ENCODE measurements at places on chromosomes 3 and 15. TPM values are rescaled to one million over a fixed set of nuclear protein-coding genes. Genes with fewer than 3 reads are reported as not detected.

DNA sequence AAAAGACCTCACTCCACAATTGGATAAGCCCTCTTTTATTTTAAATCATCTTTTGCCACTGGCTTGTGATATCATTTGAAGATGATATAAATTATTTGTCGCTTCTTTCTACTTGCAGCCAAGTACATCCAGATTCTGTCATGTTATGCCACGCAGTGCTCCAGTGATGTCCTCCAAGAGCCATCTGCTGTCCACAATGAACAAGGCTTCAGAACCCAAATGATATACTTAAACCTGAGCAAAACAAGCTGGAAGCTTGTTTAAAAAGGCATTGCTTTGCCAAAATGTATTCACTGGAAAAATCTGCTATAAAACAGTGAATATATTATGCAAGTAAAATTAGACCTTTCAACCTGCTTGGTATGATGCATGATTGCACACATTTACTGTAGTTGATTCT, 58.8 kb upstream of the ARL6 start:
- H3K27ac ChIP-seq, result no peak overlapping the region
- H3K27me3 ChIP-seq, result no peaks in the 10 kb centered on the region
- H3K4me1 ChIP-seq, result no peaks in the 10 kb centered on the region

- H3K4me3 ChIP-seq, result no peak overlapping the region
- no peaks in the 10 kb centered on the region for H3K4me1 ChIP-seq
- no peak overlapping the region for H3K27ac ChIP-seq
- H3K27me3 ChIP-seq, result no peaks in the 10 kb centered on the region
These were observed 12.2 kb upstream of the XYLB start for GRCh38 chr3:38334142-38335055.

DNA sequence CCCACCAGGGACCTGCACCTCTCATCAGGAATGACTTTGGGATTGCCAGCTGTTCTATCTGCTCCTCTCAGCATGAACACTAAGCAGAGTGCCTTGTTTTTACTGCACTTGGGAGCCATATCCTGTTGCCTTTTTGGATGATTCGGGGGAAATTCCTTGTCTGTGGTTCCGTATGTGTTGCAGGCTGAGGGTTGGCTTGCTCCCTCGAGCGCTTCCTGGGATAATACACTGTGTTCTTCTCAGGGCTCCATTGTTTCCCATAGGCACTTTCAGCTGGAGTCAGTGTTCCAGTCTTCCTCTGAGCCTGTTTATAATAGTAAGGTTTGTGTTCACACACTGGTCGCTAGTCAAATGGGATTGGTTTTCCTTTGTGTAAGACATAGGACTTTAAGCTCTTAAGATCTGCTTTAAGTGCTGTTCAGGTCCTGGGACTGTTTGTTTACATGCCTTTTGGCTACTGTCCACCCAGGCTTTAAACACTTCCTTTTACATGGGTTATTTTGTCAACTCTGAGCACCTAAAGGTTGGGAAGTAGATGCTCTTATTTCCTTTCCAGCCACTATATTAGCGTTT, 23.4 kb downstream of the BOC start:
- no peak overlapping the region for H3K27ac ChIP-seq
- no peaks in the 10 kb centered on the region for H3K36me3 ChIP-seq
- no peaks in the 10 kb centered on the region for H3K4me1 ChIP-seq
- H3K27me3 ChIP-seq, result no peaks in the 10 kb centered on the region
- DNase-seq, result no peak
- H3K4me3 ChIP-seq, result no peak overlapping the region

DNA sequence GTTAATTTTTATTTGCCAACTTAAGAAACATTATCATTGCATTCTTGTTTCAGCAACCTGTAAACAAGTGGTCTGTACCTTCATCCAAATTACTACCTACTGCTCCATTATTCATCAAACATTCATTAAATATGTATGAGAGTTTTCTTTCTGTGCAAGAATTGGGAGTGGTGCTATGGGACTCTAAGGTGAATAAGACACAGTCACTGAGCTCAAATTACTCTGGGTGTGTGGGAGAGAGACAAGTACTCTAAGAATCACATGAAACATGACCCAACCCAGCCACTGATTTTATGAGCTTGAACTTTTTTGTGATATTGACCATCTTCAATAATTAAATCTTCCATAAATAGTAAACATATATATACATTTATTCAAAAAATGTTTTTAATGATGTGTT, 227.2 kb upstream of the TP63 start:
- H3K4me3 ChIP-seq, result no peak overlapping the region
- H3K27ac ChIP-seq, result no peak overlapping the region
- no peaks in the 10 kb centered on the region for H3K27me3 ChIP-seq
- DNase-seq, result no peak

- H3K4me3 ChIP-seq, result no peak overlapping the region
- H3K4me1 ChIP-seq, result no peaks in the 10 kb centered on the region
- no peak overlapping the region for H3K27ac ChIP-seq
- DNase-seq, result no peak
- no peaks in the 10 kb centered on the region for H3K27me3 ChIP-seq
These were observed 154.6 kb downstream of the LRTM1 start for GRCh38 chr3:54773271-54773670.

- H3K4me1 ChIP-seq, result no peaks in the 10 kb centered on the region
- H3K36me3 ChIP-seq, result no peaks in the 10 kb centered on the region
- DNase-seq, result no peak
- no peaks in the 10 kb centered on the region for H3K27me3 ChIP-seq
These were observed 37.3 kb downstream of the LMCD1 start for GRCh38 chr3:8538913-8539312.

- H3K27ac ChIP-seq, result peak overlapping the region; percentile 89
- H3K4me1 ChIP-seq, result peaks cover 40% of the 10 kb centered on the region
- H3K4me3 ChIP-seq, result peak overlapping the region; percentile 81
- H3K36me3 ChIP-seq, result peaks cover 3% of the 10 kb centered on the region
- no peak for DNase-seq
These were observed 939 bp downstream of the PPIB start for GRCh38 chr15:64161688-64162477.

GRCh38 chr3:60594025-60594424, 657.2 kb downstream of the FHIT start:
- H3K27me3 ChIP-seq, result no peaks in the 10 kb centered on the region
- DNase-seq, result no peak
- H3K36me3 ChIP-seq, result no peaks in the 10 kb centered on the region
- no peaks in the 10 kb centered on the region for H3K4me1 ChIP-seq
- H3K4me3 ChIP-seq, result no peak overlapping the region

- H3K4me1 ChIP-seq, result no peaks in the 10 kb centered on the region
- DNase-seq, result no peak
- no peaks in the 10 kb centered on the region for H3K27me3 ChIP-seq
- no peak overlapping the region for H3K27ac ChIP-seq
- no peak overlapping the region for H3K4me3 ChIP-seq
- H3K36me3 ChIP-seq, result no peaks in the 10 kb centered on the region
These were observed 85.5 kb downstream of the WNT7A start for GRCh38 chr3:13794322-13794721.

DNA sequence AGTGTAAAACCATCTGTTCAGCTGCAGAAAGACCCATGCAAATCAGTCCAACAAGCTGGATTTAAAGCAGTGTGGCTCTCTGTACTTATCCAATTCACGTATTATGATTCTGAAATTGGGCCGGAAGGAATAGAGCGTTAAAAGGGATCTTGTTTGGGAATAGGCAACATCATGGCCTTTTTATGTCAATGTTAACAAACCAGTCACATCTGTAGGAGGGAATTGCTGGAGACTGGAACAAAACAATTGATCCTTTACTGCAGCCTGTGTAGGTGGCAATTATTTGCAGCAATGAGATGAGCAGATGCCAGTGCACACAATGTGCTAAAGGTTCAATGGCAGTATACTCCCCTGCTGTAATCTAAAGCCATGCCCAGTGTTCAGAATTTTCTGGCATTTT, 887.4 kb upstream of the ROBO1 start:
- no peaks in the 10 kb centered on the region for H3K27me3 ChIP-seq
- H3K36me3 ChIP-seq, result no peaks in the 10 kb centered on the region
- no peak overlapping the region for H3K27ac ChIP-seq
- no peak for DNase-seq

- H3K4me1 ChIP-seq, result no peaks in the 10 kb centered on the region
- no peak overlapping the region for H3K27ac ChIP-seq
- no peaks in the 10 kb centered on the region for H3K27me3 ChIP-seq
- no peak overlapping the region for H3K4me3 ChIP-seq
These were observed 4.2 kb downstream of the ABTB1 start for GRCh38 chr3:127676921-127677351.

GRCh38 chr15:33742306-33742705, 226.0 kb upstream of the CHRM5 start:
- H3K36me3 ChIP-seq, result no peaks in the 10 kb centered on the region
- H3K4me1 ChIP-seq, result no peaks in the 10 kb centered on the region
- DNase-seq, result no peak
- no peak overlapping the region for H3K27ac ChIP-seq
- H3K4me3 ChIP-seq, result no peak overlapping the region

GRCh38 chr15:78387246-78388037, 47.3 kb downstream of the CRABP1 start:
- H3K36me3 ChIP-seq, result no peaks in the 10 kb centered on the region
- H3K27me3 ChIP-seq, result no peaks in the 10 kb centered on the region
- no peak overlapping the region for H3K4me3 ChIP-seq

- H3K4me1 ChIP-seq, result no peaks in the 10 kb centered on the region
- H3K4me3 ChIP-seq, result no peak overlapping the region
- no peak overlapping the region for H3K27ac ChIP-seq
These were observed 178.4 kb downstream of the ATP10A start for GRCh38 chr15:25684521-25685431.

DNA sequence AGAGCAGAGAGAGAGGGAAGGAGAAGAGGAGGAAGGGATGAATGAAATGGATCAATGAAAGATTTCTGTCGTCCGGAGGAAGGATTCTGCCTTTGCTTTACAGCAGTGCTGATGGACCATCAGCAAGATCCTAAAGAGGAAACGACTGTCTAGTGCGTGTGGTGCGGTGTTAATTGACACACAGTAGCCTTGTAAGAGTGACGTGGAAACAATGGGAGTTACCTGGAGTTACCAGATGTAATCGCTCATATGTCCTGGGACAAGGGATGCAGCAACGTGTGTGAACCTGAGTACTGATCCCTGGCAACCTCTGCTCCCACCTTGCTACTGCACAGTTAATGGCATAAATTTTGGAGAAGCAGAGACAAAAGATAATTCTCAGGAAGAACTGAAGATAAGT, 62.6 kb upstream of the TPRG1 start:
- no peak overlapping the region for H3K27ac ChIP-seq
- H3K4me3 ChIP-seq, result no peak overlapping the region
- H3K27me3 ChIP-seq, result no peaks in the 10 kb centered on the region
- no peak for DNase-seq
- no peaks in the 10 kb centered on the region for H3K36me3 ChIP-seq
- H3K4me1 ChIP-seq, result no peaks in the 10 kb centered on the region

- H3K27ac ChIP-seq, result no peak overlapping the region
- H3K4me1 ChIP-seq, result no peaks in the 10 kb centered on the region
- H3K4me3 ChIP-seq, result no peak overlapping the region
- H3K27me3 ChIP-seq, result no peaks in the 10 kb centered on the region
These were observed 63.1 kb downstream of the TBL1XR1 start for GRCh38 chr3:177133860-177134815.

DNA sequence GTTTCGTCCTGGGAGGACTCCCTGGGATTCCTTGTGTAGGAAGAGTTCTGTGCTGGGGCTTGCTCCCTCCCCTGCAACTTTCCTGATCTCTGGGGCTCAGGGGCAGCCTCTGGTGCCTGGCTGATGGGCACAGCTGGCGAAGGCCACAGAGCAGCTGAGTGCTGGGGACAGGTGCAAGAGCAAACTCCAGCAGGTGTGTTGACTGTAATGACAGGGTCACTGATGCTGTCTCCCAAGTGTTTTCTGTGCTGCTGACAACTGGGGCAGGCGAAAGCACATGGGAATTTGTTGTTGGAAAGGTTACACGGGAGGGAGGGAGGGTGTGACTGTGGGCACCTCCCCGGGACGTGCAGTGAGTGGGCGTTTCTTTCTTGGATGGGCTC, 21.6 kb downstream of the CPN2 start:
- peaks cover 3% of the 10 kb centered on the region for H3K27me3 ChIP-seq
- H3K4me1 ChIP-seq, result peaks cover 5% of the 10 kb centered on the region

DNA sequence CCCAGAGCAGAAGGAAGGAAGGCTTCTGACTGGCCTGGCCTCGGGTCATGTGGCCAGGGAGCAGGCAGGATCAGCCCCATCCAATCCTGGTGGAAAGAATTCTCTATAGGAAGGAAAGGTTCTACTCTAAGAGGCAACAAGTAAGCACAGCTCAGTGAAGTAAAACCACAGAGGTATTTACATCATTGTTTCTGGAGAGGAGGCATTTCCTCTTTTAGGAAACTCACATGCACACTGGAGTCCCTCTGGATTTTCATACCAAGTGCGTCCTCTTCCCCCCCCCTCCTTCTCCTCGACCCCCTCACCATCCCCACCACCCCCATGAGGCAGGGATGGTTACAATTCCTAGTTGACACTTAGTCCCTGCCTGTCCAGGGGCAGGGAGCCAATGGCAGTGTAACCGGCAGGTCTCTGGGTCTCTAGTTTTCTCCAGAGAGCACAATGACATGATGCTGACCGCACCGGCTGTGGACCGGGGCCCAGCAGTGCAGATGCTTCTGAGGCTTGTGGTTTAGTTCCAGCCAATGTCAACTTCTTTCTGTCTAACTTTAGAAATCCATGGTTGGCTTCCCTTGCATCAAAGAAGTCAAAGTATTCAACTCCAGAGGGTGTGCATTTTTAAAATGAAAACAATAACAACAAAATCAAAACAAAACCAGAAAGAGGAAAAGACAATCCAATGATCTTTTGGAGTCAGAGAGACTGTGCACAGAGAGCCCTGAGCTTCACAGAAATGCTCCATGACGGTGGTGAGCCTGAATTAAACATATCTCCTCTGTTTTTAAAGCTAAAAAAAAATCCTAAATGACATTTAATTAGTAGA, 230.3 kb upstream of the TLE3 start:
- H3K27me3 ChIP-seq, result no peaks in the 10 kb centered on the region
- no peaks in the 10 kb centered on the region for H3K36me3 ChIP-seq
- no peaks in the 10 kb centered on the region for H3K4me1 ChIP-seq
- H3K4me3 ChIP-seq, result no peak overlapping the region
- no peak for DNase-seq

GRCh38 chr15:57215881-57216280, 160.4 kb upstream of the CGNL1 start:
- no peaks in the 10 kb centered on the region for H3K36me3 ChIP-seq
- peaks cover 29% of the 10 kb centered on the region for H3K4me1 ChIP-seq
- no peak overlapping the region for H3K27ac ChIP-seq
- DNase-seq, result no peak
- H3K4me3 ChIP-seq, result no peak overlapping the region
- H3K27me3 ChIP-seq, result no peaks in the 10 kb centered on the region

GRCh38 chr3:151439652-151440125, 21.2 kb downstream of the IGSF10 start:
- no peaks in the 10 kb centered on the region for H3K4me1 ChIP-seq
- no peak overlapping the region for H3K27ac ChIP-seq
- DNase-seq, result peak; percentile 44
- no peaks in the 10 kb centered on the region for H3K27me3 ChIP-seq
- no peak overlapping the region for H3K4me3 ChIP-seq

- H3K27me3 ChIP-seq, result no peaks in the 10 kb centered on the region
- H3K27ac ChIP-seq, result no peak overlapping the region
- no peaks in the 10 kb centered on the region for H3K36me3 ChIP-seq
- no peak overlapping the region for H3K4me3 ChIP-seq
These were observed 266.5 kb upstream of the CADM2 start for GRCh38 chr3:84692261-84692660.

STOML1 gene
- total RNA-seq, result 7.7 TPM

STRIT1 gene
- not detected for total RNA-seq

MESP2 gene
- total RNA-seq, result 0.38 TPM

KLHL40 gene
- total RNA-seq, result not detected

TMEM42 gene
- total RNA-seq, result 5.9 TPM

TMEM207 gene
- not detected for total RNA-seq

STXBP5L gene
- 0.75 TPM for total RNA-seq

MYL3 gene
- not detected for total RNA-seq

HCLS1 gene
- 2.5 TPM for total RNA-seq

CRABP1 gene
- total RNA-seq, result 0.60 TPM

All from pancreas (tissue), 10 donors.